ENCODE measurements at places on chromosomes 7 and 10.

DNA sequence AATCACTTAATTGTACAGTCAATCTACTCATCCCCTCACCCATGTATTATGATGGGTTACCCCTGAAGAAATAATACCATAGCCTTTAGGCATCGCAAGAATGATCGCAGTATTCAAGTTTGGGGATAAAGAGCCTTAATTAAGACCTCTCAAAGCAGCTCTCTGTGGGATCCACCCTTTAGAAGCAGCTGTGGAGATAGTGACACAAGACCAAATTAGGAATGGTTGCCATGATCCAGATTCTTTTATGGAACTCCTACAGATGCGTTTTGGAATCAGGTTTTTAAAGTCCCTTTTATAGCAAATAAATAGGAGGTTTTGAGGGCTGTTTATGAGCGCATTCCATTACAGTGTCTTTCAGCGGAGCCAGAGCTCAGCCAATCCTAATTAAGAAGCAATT is 12.2 kb downstream of the TES start:
- DNase-seq: no peak

- DNase-seq: no peak
These were observed 35.8 kb upstream of the EIF4H start for GRCh38 chr7:74138334-74138867.

DNA sequence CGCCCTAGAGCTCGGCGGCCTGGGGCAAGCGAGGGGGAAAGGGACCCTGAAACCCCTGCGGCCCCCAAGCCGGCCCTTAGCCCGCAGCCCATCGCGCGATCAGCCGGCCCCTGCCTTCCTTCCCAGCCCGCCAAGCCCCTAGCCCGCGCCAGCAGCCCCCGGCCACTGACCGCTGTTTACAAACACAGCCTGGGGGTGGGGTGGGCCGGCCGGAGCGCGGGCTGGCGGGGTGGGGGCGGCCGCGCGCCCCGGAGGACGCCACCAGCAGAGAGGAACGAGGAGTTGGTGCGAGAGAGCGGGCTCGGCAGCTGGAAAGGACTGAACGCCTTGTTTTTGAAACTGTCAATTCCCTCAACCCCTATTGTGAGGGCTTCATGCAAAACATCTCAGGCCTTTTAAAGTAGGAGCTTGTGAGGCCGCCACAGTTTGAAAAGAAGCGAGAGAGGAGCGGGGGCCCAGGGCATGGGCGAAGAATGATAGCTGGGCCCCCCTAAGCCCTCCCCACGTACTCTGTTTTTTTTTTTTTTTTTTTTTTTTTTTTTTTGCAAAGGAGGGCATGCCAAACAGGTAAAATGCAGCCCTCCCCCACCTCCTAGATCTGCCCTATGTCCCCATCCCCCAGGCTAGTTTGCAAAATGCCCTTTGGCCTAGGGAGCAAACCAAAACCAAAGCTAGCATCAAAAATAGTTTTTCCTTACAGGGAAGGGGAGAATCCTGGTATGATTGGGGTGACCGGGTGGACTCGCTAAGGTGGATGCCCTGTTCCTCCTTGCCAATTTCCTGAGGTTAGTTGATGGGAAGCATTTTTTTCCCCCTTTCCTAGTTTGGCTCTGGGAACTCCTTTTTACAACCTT is 15.0 kb downstream of the SKIDA1 start:
- no peak for DNase-seq

DNA sequence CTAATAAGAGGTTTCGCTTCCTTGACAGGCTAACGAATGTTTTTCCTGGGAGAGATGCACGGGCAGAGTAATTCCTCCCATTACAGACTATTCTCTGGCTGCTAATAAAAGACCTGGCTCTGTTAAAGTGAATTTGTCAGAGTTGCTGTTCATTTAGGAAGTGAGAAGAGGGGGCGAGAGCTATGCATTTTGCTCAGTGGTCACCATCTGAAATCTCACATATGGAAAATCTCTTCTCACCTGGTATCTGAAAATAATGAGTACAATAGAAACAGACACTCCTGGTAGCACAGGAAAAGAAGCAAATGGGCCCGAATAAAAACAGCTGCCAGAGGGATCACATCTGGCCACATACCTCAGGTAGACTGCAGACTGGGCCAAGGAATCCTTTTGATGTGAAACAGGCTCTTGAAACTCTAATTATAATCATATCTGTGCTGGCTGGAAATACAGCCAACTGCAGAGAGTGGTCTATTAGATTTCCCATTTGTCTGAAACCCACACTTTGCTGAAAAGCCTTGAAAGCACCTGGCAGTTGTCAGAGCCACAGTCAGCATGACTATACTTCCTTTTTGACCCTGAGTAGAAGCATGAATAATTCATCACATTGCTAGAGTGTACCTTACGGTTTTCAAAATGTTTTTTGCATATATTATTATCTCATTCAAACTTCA is 33.6 kb downstream of the AOAH start:
- no peak for DNase-seq

DNA sequence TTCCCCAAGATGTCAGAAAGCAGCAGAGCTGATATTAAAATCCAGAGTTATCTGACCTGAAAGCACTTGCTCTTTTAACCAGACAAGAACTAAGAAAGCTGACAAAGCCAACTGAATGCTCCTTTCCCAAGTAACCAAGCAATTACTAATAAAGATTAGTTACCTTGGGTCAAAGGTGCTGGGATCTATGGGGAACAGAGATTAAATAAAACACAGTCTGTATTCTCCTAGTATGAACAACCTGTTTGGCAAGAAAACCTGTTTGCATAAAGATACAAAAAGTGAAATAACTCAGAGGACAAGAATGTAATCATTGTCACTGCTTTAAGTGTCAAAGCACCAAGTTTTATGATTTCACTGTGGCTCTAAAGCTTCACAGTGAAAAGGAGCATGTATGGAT is 35.7 kb downstream of the ITPRID1 start:
- no peak for DNase-seq

DNA sequence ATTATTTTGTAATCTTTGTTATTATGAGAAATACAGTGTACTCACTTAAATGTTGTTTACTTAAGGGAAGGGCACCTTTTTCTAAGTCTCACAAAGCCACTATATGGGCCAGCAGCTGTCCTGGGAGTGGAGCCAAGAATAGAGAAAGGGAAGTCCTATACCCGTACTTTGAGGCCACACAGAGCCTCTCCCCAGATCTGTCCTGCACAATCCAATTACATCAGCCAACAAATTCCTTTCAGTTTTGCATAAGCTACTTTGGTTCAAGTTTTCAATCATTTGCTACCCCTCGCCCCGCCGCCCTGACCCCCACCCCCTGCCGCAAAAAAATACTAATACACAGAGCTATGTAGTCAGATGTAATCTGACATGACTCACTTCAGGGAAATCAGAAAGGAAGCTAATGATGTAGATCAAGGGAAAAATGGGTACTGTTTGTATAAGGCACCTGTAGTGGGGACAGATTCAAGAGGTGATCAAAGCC is 297.4 kb upstream of the NEBL start:
- DNase-seq: no peak

GRCh38 chr7:100603726-100604027 is 1.5 kb downstream of the PCOLCE start:
- no peak for DNase-seq

DNA sequence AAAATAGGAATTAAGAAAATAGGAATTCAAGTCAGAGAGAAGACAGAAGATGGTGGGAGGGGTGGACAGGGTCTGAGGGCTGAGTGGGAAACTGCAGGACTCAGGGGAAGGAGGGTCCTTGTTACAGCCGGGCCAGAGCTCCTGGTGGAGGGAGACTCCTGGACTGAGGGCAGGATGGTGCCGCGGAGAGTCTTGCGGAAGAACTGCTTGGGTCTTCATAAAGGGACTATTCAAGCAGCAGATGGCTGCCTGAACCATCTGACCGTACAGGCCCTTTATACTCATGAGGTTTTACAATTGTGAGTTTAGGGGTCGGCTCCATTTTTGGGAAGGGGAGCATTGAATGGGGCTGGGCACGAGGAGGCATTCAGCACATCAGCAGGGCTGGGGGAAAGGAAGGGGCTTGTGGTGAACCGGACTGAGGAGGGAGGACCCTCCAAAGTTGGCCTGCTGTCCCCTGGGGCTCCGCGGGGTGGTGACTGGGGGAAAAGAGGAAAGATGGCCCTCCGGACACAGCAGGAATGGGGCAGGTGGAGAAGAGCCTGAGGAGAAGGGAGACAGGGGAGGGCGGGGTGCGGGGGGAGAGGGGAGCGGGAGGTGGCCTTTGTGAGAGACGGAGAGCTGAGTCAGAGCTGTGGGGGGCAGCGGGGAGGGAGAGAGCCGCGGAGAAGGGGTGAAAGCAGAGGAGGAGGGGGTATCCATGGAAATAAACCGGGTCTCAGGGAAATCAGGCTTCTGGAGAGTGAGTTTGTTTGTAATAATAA is 1.5 kb downstream of the FAM131B start:
- no peak for DNase-seq

DNA sequence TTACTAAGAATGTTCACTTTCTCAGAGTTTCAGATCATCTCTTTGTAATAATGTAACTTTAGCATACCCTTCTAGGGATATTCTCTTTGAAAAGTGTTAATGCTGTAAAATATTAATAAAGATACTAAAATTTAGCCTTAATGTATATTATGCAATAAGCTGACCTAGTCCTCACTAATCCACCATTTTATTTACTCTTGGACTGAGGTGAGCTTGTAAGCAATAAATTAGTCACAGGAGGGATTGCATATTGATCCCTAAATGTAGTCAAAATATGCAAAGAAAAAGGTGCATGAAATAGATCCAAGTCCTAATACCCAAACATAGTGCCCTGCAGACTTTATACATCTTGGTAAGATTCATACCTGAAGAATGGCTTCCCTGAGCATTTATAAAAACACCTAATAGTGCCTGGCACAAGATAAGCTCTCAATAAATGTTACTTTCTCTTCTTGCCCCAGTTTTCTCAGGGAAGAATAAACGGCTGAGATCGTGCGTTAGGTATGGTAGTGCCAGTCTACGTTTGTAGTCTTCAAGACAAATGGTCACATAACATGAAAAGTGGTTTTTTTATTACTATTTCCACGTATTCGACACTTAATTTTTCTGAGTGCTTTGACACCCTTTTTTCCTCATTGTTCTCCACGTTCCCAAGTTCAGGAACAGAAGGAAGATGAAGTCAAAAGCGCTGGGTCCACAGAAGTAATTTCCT is 14.3 kb downstream of the INSIG1 start:
- no peak for DNase-seq

- no peak for DNase-seq
These were observed 31.5 kb upstream of the OR9A4 start for GRCh38 chr7:141884539-141885225.

GRCh38 chr7:131231381-131232220 is 96.1 kb upstream of the MKLN1 start:
- peak; percentile 23 for DNase-seq

DNA sequence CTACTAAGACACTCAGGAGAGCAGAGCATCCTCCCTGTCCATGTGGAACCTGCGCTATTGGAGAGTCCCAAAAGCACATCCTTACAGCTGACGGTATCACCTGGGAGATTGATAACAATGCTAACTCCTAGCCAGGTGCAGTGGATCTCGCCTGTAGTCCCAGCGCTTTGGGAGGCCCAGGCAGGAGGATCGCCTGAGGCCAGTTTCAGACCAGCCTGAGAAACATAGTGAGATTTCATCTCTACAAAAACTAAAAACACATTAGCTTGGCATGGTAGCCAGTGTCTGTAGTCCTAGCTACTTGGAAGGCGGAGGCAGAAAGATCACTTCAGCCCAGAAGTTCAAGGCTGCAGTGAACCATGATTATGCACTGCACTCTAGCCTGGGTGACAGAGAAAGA is 174.9 kb downstream of the ARHGAP12 start:
- no peak for DNase-seq

DNA sequence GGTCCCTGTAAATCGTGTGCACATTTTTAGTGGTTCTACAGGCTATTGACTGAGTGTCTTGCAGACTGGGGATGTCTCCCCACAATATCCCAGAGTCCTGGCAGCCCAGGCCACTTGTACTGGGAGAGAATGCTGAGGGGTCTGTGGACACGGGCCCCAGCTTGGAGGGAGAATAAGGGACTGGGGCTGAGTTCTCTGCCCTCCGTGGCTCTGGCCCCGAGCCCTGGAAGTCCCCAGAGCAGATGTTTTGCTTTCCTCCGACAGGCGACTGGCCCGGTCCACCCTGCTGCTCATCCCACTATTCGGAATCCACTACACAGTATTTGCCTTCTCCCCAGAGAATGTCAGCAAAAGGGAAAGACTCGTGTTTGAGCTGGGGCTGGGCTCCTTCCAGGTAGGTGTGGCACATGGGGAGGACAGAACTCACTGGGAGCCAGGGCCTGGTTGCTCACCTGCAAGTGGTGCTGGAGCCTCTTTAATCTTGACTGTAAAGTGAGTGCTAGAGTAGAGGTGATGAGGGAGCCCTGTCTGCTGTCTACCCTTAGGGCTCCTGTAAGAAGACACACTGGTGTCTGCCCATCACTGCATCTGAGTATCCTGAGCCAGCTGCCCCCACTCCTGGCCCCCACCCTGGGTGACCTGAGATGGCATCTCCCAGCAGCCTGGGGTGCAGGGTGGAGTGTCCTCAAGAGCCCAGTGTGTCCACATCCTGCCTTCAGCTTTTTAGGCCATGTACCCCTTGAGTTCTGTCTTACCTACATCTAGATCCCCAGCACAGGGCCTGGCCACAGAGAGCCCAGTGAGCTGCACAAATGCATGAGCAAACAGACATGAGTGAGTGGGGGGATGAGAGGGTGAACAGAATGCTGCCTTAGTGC is 51.1 kb downstream of the ADCYAP1R1 start:
- no peak for DNase-seq

DNA sequence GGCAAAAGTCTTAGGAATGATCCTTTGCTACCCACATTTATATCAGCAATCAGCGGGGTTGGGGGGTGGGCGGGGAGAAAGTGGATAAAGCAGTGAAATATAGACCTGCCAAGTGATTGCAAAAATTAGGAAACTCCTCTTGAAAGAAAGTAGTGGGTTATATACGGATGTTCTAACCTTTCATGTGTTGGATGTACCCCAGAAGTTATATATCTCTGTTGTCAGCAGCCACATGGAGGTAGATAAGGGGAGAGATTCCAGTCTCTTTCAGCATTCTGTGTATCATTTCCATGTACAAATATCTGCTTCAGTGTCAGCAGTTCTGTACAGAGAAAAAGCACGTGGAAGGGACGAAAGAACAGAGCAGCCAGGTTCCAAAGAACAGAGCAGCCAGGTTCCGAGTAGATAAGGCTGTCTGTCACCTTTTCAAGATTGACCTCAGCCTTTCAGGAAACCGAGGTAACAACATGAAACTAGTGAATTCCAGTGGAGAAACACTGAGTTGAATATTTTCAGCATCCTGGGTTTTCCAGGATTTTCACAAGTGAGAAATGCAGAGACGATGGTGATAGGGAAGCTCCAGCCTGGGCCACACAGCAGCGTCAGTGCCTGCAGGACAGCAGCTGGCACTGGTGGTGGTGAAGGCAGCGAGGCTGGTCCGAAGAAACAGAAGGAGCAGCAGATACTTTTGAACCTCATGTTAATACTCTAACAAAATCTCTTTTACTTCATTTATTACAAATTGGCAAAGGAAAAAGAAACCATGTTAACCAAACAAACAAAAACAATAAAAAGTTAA is 212.3 kb downstream of the C7orf25 start:
- no peak for DNase-seq

GRCh38 chr7:138195151-138195571 is 118.9 kb downstream of the AKR1D1 start:
- no peak for DNase-seq
